ENCODE measurements at places on chromosomes 5 and 9.

DNA sequence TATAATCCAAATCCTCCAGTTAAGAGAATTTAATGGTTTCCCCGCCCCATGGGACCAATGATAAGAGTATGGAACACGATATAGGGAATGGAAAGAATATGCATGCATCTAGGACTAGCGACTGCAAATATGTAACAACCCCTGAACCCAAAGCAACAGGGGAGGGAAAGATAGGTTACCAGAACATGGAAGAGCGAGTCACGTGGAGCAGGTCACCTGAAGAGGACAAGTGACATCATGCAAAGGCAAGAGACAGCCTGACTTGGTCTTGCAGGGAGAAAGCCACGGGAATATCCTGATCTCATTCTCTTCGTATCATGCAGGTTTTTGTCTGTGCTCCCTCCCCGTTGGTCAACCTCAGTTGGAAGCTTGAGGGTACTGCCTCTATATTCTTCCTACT lies 4.7 kb upstream of the UHRF2 start:
- no peak for DNase-seq

DNA sequence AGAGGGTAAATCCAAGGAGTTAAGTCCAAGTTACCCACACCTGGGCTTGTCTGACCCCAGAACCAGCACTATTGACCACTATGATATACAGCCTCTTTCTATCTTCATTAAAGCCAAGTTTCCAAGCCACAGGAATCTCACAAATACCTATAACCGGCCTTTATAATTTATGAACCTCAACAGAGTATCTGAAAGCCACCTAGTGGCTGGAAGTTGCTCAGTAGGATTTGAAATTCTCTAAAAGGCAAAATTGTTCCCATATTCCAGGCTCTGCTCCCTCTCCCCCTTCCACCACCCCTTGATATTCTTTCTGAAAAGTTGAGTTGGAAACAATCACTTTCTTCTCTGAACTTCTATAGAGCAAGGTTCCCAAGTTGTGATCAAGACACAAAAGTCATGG lies 106.4 kb upstream of the GPR151 start:
- DNase-seq, result no peak

DNA sequence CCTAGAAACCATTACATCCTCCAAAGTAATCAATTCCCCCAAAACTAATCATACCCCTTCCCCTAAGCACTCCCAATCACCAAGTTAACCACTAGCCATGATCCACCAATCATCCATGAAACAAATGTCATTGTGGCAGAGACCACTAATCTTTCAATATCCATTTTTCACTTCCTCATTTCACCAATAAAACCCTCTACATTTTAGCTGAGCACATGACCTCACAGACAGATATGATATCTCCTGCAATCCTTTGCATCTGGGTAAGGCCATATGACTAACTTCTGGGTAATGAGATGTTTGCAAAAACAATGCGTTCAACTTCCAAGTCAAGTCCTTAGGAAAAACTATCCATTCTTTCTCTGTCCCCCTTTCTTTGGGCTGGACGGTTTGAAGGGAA lies 20.7 kb downstream of the OR2S2 start:
- DNase-seq, result no peak

- DNase-seq, result no peak
Measured at GRCh38 chr5:105430516-105430915, 1867.9 kb upstream of the NUDT12 start.

DNA sequence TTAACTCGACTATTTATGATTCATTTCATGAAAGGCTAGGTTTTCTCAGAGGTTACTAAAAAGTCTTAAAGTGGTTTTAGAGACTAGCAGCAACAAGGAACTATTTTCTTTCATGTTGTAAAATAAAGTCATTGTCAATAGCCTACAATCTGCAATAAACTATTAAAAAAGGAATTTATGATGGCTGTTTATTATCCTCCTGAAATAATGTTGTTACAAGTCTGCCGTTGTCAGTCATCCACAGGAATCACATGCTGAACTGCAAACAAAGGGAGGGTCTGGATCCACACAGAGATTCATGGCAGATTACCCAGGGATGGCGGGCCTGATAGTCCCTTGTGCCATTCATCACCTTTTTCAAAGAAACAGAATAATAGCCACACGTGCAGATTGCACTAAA lies 49.2 kb downstream of the TMEM174 start:
- no peak for DNase-seq

DNA sequence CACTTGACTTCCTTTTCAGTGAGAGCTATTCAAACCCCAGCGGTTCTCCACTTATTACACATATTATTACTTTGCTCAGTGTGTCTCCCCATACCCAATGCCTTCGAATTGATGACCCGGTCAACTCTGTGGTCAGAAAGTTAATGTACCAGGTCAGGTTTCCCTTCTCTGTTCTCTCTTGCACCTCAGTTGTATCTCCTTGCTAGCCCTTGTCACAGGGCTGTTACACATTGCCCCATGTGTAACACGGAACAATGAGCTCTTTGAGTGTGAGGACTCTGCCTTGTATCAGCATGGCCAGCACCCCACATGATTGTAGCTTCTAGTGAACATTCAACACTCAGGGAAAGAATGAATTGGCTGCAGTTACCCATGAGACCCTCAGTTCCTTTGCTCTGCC lies 73.6 kb downstream of the DOCK2 start:
- DNase-seq, result no peak

DNA sequence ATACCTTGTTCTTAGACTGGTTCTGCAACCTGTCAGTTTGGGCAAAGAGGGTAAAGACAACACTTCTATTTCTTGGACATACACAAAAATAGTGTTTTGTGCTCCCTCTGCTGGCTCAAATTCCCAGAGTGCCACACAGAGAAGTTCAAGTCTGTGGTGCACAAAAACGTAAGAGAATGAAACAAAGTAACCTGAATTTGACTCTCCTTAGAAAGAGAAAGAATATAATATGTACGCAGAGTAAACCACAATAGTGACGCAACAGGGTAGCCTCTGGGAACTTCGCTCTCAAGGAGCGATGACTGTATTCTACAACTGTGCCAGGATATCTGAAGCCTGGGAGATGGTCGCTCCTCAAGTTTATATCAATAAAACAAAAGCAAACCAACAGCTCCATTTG lies 18.5 kb downstream of the DDX31 start:
- DNase-seq, result no peak

DNA sequence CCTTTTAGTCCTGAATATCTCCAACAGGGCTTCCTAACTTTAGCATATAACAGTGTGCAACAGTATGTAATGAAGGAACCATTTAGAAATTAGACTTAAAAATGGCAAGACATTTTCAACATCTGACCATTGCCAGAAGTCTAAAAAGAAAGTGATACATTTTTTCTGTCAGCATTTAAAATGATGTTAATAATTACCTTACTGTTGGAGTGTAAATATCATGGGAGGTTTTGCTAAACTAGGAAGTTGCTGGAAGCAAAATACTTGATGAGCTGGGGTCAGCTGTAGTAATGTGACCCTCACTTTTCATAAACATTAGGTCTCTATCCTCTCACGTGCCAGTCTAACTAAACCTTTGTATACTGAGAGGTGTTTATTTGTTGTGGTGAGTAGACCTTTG lies 68.8 kb downstream of the NTRK2 start:
- DNase-seq, result no peak

DNA sequence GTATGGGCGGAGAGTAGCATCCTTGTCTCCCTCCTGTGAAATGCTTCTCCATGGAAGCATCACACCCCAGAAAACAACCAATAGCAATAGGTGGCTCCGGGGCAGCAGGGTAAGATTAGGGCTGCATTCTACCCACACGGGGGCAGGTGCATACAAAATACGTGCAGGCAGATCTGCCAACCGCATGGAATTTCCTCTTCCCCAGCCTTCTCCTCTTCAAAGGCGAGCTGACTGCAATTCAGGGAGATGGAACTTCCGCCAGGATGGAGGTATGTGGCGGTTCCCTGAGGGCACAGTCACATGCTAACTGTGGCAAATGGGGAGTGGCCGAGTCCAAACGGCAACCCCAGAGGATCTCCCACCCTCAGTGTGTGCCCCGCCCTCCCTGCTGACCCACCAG lies 81.5 kb downstream of the LMNB1 start:
- no peak for DNase-seq

- no peak for DNase-seq
Measured at GRCh38 chr5:77259476-77259875, 49.0 kb downstream of the PDE8B start.

DNA sequence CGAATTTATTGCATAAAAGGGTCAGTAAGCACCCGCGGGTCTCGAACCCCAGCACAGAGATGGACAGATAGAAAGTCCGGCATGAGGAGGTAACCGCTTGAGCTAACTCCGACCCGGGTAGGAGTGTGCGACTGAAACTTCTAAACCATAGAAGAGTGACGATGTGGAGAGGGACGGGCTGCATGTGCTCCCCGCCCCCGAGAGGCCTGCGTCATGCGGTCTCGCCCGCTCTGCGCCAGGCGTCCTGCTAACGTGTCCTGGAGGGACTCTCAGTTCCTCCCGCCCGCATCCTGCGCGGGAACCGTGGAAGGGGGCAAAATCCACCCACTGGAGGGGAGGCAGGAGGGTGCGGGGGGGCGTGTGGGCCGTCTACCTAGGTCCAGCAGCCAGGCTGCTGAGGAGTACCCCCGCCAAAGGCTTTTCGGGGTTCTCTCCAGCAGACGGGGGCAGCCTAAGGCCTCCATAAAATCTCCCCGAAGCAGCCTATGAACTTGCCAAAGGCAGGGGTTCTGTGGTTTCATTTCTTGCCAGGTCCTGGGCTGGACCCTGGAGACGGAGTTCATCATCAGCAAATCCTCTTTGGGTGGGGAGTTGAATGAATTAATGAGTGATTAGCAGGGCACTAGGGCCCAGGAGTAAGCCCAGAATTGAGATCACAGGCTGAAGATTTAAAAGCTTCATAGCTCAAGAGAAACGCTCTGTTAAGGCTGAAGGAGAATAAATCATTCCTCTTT lies 51.9 kb downstream of the TGFBI start:
- peak; percentile 30 for DNase-seq

GRCh38 chr5:155783791-155784190 lies 543.2 kb upstream of the SGCD start:
- DNase-seq, result no peak

- no peak for DNase-seq
Measured at GRCh38 chr5:68958428-68958827, 135.4 kb upstream of the SLC30A5 start.

DNA sequence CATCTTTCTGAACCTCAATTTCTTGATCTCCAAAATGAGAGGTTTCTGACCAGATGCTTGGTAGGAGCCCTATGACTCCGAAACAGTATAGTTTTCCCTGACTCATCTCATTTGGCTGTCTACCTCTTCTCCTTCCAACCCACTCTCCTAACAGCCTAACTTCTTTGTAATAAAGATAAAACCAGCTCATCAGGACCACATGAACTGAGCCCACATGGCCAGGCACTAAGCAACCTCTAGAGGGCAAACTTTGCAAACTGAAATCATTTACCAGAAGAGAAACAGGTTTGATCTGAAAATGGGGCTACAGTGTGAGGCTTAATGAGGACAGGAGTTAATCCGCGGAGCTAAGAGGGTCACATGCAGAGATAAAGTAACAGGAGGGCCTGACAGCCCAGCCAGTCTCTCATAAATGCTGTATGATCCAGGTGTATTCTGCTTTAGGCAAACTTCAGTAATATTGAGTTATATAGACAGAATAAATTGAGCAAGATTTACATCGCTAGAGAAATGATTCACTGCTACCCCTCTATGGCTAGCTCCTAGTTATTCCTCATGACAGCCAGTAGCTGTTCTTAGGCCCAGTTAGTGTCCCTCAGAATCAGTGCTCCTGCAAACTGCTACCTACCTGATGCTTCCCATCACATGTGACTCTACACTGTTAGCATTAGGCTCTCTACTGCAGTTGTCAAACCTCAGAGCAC lies 64.6 kb downstream of the ABCA1 start:
- DNase-seq, result peak; percentile 61

GRCh38 chr5:154813736-154814135 lies 36.7 kb downstream of the FAXDC2 start:
- peak; percentile 47 for DNase-seq

DNA sequence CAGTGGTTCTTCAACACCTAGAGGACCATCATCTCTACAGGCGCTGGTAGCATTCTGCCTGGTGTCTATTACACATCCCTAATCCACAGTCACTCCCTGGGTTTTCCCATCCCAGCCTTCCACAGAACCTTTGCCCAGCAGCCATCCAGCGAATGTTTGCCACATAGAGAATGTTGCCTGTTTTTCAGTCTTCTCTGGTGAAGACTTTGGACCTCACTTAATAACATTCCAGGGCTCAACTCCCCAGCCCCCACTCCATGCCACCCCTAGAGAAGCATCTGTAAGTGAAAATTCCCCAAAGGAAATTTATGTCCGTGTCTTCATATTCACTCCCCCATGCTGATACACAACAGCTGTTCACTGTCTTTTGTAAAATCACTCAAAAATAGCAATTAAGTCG lies 249.6 kb downstream of the AOPEP start:
- no peak for DNase-seq

GRCh38 chr9:78261403-78262001 lies 25.6 kb downstream of the CEP78 start:
- peak; percentile 37 for DNase-seq

GRCh38 chr9:99820685-99821395 lies 845 bp upstream of the NR4A3 start:
- DNase-seq, result peak; percentile 33

- DNase-seq, result no peak
Measured at GRCh38 chr9:133576875-133577736, 32.1 kb downstream of the FAM163B start.

- no peak for DNase-seq
Measured at GRCh38 chr5:80195837-80196400, 59.9 kb downstream of the SERINC5 start.

- DNase-seq, result no peak
Measured at GRCh38 chr5:135154961-135155360, 120.9 kb upstream of the PITX1 start.

DNA sequence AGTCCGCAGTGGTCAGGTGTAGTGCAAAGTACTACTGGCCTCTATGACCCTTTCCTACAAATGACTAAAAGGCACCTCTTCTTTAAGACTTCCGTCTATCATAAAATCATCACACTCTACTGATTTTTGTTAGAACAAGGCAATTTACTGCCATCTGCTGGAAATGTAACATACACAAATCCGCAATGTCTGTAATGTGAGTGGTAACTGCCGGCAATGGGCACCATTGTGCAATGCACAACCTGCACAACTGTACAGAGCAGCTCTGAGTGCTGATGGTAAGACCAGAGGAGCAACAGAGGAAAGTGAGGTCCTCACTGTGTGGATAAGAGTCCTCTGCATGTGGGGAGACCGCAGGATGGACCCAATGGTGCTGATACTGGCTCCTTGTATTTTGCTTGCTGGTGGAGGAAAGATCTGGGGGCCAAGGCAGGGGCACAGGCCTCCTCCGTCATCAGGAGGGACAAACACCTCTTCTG lies 103.7 kb downstream of the ATPSCKMT start:
- no peak for DNase-seq
